ENCODE measurements at places on chromosomes 5 and 9. TPM values are rescaled to one million over a fixed set of nuclear protein-coding genes. Genes with fewer than 3 reads are reported as not detected.
A peak's percentile ranks its signal among the peaks of the same experiment; 100 is the strongest.

DNA sequence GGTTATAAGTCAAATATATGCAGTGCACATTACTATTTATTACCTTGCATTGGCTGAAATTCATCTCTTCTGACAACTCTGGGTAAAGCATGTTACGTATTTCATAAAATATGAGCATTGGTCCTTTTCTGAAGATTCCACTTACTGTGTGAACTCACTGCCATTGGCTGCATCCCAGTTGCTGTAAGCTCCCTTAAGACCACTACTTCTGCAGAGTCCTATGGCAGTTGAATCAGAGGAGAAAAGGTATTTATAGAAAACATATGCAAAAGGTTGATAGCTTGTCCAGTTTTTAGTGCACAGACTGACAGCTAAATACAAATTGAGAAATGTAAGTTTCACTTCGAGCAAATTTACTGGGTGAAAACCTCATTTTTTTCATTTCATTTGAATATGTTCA, 394.6 kb upstream of the ARRDC3 start:
- no peak overlapping the region for H3K4me3 ChIP-seq
- no peak for DNase-seq

GRCh38 chr9:105447386-105447813, 434 bp upstream of the FSD1L start:
- H3K36me3 ChIP-seq: no peaks in the 10 kb centered on the region
- H3K4me3 ChIP-seq: peak overlapping the region; percentile 68
- no peaks in the 10 kb centered on the region for H3K27me3 ChIP-seq
- no peaks in the 10 kb centered on the region for H3K4me1 ChIP-seq

GRCh38 chr9:93929231-93929630, 25.9 kb downstream of the BARX1 start:
- DNase-seq: no peak
- no peaks in the 10 kb centered on the region for H3K27me3 ChIP-seq
- H3K4me1 ChIP-seq: no peaks in the 10 kb centered on the region
- no peaks in the 10 kb centered on the region for H3K36me3 ChIP-seq
- H3K27ac ChIP-seq: no peak overlapping the region

GRCh38 chr9:35661756-35662350, 3.1 kb downstream of the ARHGEF39 start:
- DNase-seq: no peak
- H3K4me3 ChIP-seq: no peak overlapping the region
- no peaks in the 10 kb centered on the region for H3K36me3 ChIP-seq
- no peak overlapping the region for H3K27ac ChIP-seq

GRCh38 chr9:129338724-129339430, 160.8 kb upstream of the IER5L start:
- H3K4me1 ChIP-seq: peaks cover 18% of the 10 kb centered on the region
- H3K27me3 ChIP-seq: no peaks in the 10 kb centered on the region
- no peak for DNase-seq
- H3K36me3 ChIP-seq: no peaks in the 10 kb centered on the region
- H3K4me3 ChIP-seq: no peak overlapping the region

DNA sequence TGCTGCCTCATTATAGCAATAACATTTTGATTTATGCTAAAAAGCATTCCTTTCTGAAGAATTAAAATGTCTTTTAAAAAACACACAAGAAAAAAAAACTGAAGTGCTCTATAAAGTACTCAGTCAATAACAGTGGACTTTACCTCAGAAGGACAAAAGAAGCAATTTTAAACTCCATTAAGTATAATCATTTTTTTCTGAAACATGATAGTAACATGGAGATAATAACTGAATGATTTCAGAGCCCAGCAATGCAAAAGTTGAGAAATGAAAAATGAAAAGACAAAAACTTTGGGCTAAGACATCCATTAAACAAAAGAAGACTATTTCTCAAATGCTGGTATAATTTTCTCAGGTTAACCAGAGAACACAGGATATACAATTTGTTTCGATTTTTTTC, 78.7 kb downstream of the RFX3 start:
- no peak overlapping the region for H3K4me3 ChIP-seq
- no peaks in the 10 kb centered on the region for H3K36me3 ChIP-seq
- no peaks in the 10 kb centered on the region for H3K4me1 ChIP-seq
- H3K27me3 ChIP-seq: no peaks in the 10 kb centered on the region
- DNase-seq: no peak
- H3K27ac ChIP-seq: no peak overlapping the region

GRCh38 chr9:35342221-35342958, 147.5 kb upstream of the RUSC2 start:
- H3K4me3 ChIP-seq: no peak overlapping the region
- H3K27ac ChIP-seq: no peak overlapping the region
- no peaks in the 10 kb centered on the region for H3K27me3 ChIP-seq
- H3K36me3 ChIP-seq: no peaks in the 10 kb centered on the region

DNA sequence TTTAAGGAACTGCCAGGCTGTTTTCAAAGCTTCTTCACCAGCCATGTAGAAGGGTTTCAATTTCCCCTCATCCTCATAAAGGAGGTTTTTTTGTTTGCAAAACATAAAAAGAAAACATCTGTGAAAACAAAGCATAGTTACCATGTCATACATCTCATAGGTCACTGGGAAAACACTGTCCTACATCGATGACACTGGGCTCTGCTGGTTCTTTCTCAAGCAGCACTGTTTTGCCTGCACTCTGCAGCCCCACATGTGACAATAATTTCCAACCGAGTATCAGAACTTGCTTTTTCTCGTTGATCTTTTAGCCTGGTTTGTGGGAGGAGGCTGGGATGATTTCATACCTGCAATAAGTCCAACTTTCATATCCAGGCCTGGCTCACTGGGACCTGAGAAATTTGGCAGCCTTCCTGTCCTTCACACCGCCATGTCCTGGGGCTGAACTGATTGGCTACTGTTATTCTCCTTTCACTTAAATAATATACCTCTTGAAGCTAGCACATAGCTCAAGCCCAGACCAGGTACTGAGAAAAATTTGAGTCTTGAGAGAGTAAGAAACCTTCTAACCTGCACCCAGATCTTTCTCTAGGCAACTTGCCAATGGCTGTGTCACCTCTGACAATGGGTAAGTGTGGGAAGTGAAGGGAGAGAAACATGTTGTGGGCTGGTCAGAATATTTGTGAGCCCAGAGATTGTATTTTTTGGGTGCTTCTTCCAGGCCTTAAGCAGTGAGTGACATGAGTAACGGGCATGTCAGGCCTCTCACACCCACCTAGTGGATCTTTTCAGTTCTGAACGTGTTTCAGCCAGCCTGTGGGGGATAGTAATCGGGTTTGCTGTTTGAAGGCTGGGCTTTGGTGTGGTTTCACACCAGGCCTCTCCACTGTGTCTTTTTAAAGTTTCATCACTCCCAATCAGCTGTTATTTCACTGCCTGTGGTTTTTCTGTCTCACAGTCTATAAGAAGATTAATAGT, 502.8 kb downstream of the NTRK2 start:
- H3K36me3 ChIP-seq: no peaks in the 10 kb centered on the region
- H3K4me3 ChIP-seq: no peak overlapping the region
- H3K27ac ChIP-seq: no peak overlapping the region
- no peak for DNase-seq
- H3K27me3 ChIP-seq: no peaks in the 10 kb centered on the region
- H3K4me1 ChIP-seq: no peaks in the 10 kb centered on the region

- DNase-seq: no peak
- no peak overlapping the region for H3K27ac ChIP-seq
- H3K27me3 ChIP-seq: no peaks in the 10 kb centered on the region
- no peaks in the 10 kb centered on the region for H3K36me3 ChIP-seq
- H3K4me1 ChIP-seq: no peaks in the 10 kb centered on the region
Observed at GRCh38 chr5:126640866-126641265, 40.1 kb downstream of the PHAX start.

DNA sequence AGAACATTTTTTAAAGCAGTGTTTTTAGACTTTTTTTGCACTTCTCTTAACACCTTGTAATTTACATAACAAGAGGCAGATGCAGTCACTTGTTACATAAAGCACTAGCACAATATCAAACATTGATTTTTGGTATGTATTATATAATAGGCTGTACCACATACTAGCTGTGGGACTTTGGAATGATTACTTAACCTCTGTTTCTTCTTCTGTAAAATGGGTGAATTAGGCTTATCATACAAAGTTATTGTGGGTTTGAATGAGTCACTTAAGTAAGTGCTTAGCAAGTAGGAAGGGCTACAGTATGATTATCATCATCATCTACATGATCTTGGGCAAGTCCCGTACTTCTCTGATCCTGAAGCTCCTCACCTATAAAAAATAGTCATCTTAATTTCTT, 2.1 kb downstream of the FAM81B start:
- no peaks in the 10 kb centered on the region for H3K36me3 ChIP-seq
- no peak for DNase-seq
- H3K27me3 ChIP-seq: no peaks in the 10 kb centered on the region
- H3K4me3 ChIP-seq: no peak overlapping the region
- no peaks in the 10 kb centered on the region for H3K4me1 ChIP-seq
- no peak overlapping the region for H3K27ac ChIP-seq

DNA sequence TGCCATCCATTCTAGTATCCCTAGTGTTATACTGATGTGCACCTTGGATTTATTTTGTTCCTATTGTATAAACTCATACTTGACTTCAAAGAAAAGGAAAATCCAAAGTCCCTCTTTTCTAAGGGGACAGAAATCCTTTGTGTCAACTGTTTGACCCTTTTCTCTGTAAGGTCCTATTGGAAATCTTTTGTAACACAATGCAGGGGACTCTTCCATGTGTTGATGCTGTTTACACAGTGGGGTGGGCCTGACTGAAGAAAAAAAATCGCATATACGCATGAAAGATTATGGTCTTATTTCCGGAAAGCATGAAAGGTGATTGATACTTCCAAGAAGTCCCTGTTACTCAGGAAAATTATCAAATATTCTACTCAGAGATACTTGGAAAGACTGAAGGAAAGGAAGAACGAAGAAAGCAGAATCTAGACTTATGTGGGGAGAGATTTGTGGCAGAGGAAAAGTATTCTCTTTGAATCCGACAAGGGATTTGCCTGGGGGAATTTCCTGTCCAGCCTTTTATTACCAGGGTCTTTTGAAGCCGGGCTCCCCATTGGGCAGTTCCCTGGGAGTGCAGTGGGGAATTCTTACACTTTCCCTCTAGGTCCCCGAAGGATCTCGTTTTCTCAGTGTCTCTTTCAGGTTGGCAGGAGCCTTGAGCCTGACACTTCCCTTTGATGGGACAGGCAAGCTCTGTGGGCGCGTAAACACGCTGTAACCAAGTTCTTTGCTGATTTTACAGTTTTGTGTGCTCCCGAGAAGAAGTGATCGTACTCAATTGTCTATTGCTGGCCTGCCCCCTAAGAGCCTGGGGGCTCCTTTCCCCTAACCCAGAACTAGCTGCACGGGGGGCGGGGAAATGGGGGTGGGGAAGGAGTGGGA, 779 bp upstream of the VCAN start:
- H3K4me1 ChIP-seq: peaks cover 5% of the 10 kb centered on the region
- DNase-seq: no peak
- H3K4me3 ChIP-seq: peak overlapping the region; percentile 32
- no peaks in the 10 kb centered on the region for H3K36me3 ChIP-seq

GRCh38 chr5:133404724-133405123, 207.6 kb downstream of the FSTL4 start:
- no peaks in the 10 kb centered on the region for H3K27me3 ChIP-seq
- H3K4me3 ChIP-seq: no peak overlapping the region
- no peaks in the 10 kb centered on the region for H3K36me3 ChIP-seq
- H3K4me1 ChIP-seq: no peaks in the 10 kb centered on the region
- DNase-seq: no peak

GRCh38 chr5:62596691-62597090, 18.1 kb downstream of the LRRC70 start:
- no peak for DNase-seq
- H3K27ac ChIP-seq: no peak overlapping the region
- H3K36me3 ChIP-seq: no peaks in the 10 kb centered on the region
- H3K4me3 ChIP-seq: no peak overlapping the region
- peaks cover 3% of the 10 kb centered on the region for H3K4me1 ChIP-seq

- H3K27me3 ChIP-seq: no peaks in the 10 kb centered on the region
- no peak for DNase-seq
- H3K36me3 ChIP-seq: no peaks in the 10 kb centered on the region
Observed at GRCh38 chr5:586751-587285, 25.3 kb upstream of the CEP72 start.

GRCh38 chr5:121962347-121962670, 534 bp downstream of the SRFBP1 start:
- H3K4me3 ChIP-seq: peak overlapping the region; percentile 80
- H3K27me3 ChIP-seq: no peaks in the 10 kb centered on the region
- H3K27ac ChIP-seq: no peak overlapping the region

GRCh38 chr9:85443190-85443598, 298.6 kb downstream of the AGTPBP1 start:
- no peaks in the 10 kb centered on the region for H3K36me3 ChIP-seq
- H3K27me3 ChIP-seq: no peaks in the 10 kb centered on the region
- no peaks in the 10 kb centered on the region for H3K4me1 ChIP-seq
- H3K4me3 ChIP-seq: no peak overlapping the region

DNA sequence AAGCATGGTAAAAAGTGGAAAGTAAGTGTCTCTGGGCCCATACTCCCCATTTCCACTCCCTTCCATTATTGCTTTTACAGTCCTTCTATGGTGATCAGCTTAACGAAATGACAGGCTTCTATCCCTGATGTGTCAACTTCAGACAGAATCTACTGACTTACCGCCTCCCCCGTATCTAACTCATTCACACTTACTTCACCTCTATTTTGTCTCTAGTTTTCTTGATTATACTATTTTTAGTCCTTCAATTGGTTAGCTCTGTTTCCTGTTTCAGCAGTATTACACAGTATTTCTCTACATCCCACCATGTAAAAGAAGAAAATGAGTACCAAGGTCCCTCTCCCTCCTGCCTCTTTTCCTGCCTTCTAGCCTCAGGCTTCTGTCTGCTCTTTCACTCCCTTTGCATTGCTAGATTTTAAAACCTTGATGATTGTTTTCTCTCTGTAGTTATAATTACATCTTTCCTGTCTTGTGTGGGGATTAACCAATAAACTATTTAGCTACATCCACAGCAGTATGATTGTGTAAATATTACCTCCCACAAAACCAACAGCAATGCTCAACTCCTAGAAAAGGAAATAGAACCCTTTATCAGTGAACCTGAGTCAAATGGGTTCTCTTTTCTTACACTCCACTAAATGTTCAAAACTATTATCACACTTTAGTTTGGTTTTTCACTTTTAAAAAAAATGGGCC, 53.4 kb downstream of the GNAQ start:
- H3K27ac ChIP-seq: no peak overlapping the region
- H3K36me3 ChIP-seq: no peaks in the 10 kb centered on the region
- no peak for DNase-seq
- peaks cover 7% of the 10 kb centered on the region for H3K4me1 ChIP-seq
- H3K27me3 ChIP-seq: no peaks in the 10 kb centered on the region
- no peak overlapping the region for H3K4me3 ChIP-seq

- H3K27ac ChIP-seq: no peak overlapping the region
- H3K36me3 ChIP-seq: no peaks in the 10 kb centered on the region
- H3K4me3 ChIP-seq: no peak overlapping the region
- H3K27me3 ChIP-seq: no peaks in the 10 kb centered on the region
- DNase-seq: no peak
Observed at GRCh38 chr9:115262477-115262876, 144.5 kb upstream of the TNC start.

GRCh38 chr9:120289098-120289497, 290.9 kb downstream of the CDK5RAP2 start:
- no peaks in the 10 kb centered on the region for H3K4me1 ChIP-seq
- no peak overlapping the region for H3K27ac ChIP-seq
- no peaks in the 10 kb centered on the region for H3K27me3 ChIP-seq
- no peak for DNase-seq
- H3K4me3 ChIP-seq: no peak overlapping the region
- H3K36me3 ChIP-seq: no peaks in the 10 kb centered on the region

GRCh38 chr9:137278061-137278701, 655 bp downstream of the TOR4A start:
- H3K27ac ChIP-seq: peak overlapping the region; percentile 74
- peaks cover 12% of the 10 kb centered on the region for H3K4me1 ChIP-seq
- no peak for DNase-seq
- no peaks in the 10 kb centered on the region for H3K36me3 ChIP-seq

The B4GALT7 gene
- total RNA-seq: 27.2 TPM

The GLRA1 gene
- total RNA-seq: not detected

The TRPM3 gene
- 4.6 TPM for total RNA-seq

The SLC46A2 gene
- not detected for total RNA-seq

The ZNF622 gene
- total RNA-seq: 25.0 TPM
